Activated CD4-positive, alpha-beta T cell treated with anti-CD3 and anti-CD28 coated beads for 4 hours (primary cell): ENCODE measurements at places on chromosomes 6 and 20.

DNA sequence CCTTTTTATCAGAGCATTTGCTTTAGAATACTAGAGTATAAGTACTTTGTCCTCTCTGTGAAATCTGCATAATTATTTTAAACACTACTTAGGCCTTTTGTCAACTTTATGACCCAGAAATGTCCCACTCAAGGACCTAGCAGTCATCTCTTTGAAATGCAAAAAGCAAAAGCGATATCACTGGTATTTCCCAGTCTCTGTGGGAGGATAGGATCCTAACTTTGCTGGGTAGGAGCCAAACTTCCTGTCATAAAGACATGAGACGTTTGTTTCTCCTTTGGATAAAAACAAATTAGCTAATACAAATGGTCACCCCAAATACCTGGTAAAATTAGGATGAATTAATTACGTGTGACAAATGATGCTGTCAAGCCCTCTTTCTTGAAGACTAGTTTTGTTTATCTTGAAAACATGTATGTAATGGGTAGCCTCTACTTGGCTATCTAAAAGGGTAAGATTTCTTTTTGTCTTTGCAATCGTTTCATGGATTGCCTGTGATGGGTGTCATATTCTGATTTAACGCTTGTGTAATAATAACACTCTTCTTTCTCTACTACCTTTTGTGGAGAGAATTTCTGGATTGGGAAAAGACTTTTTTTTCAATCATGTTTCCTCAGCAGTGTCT is 36.2 kb downstream of the DCDC2 start:
- DNase-seq = no peak

DNA sequence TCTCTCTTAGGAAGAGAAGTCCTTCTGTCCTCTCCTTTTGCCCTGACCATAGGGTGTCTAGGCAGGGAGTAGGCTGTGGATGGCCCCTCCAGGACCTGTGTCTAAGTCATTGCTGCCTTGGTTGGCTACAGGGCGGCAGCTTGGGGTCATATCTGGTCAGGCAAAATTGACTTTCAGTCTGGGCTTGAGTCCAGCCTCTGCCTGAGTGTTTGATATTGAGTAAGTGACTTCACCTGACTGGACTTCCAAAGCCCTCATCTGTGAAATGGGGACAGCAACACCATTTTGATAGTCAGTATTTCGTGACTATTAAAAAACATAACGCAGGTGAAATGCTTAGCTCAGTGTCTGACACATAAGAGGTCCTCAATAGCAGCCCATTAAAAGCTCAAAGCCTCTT is 4.6 kb downstream of the TGM3 start:
- DNase-seq = no peak

DNA sequence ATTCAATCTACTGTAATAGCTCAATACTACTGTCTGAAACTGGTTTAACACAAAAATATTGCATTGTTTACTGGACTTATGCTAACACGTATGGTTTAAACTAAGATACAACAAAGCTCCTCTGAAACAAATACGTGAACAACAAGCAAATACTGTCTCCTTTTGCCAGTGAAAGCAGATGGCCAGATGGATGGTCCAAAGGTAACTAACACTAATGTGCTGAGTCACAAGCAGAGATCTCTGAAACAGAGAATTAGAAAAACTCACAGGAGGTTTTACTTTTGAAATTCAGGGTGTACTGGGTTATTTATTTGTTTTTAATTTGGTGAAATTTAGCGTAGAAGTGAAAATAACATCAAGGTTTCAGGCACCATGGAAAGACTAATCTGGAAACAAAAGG is 124.3 kb upstream of the SOX4 start:
- DNase-seq = no peak

DNA sequence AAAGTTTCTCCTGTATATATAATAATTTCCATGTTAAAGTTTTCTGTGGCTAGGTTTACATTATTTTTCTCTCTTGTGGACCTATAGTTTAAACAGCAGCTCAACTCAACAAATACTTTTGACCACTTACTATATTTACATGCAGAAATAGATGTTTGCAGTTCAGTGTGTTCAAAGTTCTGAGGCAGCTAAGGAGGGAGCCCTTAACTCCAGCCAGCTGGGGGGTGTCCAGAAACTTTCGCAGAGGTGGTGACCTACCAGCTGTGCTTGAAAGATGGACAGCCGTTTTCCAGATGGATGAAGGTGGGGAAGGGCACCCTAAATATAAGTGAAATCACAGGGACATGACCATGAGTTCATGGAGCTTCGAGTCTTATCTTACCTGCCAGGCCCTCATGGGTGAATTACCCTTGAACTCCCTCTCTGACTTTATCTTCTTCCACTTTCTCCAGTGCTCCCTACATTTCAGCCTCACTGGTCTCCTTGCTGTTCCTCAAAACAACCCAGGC is 33.4 kb downstream of the DHX35 start:
- DNase-seq = no peak

DNA sequence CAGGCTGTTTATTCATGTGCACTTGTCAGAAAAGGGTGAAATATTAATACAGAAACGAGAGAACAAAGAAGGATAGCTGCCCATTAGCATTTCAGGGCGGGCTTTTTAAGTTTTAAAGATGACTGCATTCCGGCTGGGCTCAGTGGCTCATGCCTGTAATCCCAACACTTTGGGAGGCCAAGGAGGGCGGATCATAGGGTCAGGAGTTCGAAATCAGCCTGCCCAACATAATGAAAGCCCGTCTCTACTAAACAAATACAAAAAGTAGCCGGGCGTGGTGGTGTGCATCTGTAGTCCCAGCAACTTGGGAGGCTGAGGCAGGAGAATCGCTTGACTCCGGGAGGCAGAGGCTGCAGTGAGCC is 130.5 kb downstream of the HFE start:
- DNase-seq = no peak
